ENCODE measurements at places on chromosomes 16 and 17.
A peak's percentile ranks its signal among the peaks of the same experiment; 100 is the strongest.

DNA sequence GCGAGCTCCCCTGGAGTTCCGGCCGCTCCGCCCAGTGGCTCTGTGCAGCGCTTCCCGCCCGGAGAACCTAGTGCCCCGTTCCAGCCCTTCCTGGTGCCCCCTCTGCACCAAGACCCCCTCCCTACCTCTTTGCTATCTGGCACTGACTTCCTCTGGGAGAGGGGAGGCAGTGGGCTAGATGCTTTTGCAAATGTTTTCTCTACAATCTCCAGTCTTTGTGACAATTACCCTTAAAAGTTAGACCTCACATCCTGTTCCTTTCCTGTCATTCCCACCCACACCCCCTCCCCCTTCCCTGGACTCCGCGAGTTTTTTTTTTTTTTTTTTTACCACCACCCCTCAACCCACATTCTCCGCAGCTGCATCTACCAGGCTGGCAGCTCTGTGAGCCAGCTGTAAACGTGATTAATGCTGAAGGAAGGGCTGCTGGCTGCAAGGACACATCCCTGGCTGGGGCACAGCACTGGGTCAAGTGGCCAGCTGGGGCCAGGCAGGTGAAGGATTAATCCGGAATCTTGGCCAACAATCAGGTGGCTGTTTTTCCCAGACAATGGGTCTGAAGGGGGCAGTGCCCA, 101.5 kb downstream of the MGAT5B start:
- no peak for DNase-seq

- no peak for DNase-seq
Observed at GRCh38 chr16:749010-749409, 8.2 kb upstream of the CIAO3 start.

GRCh38 chr17:77873500-77874302, 84.8 kb upstream of the TNRC6C start:
- DNase-seq = no peak

- DNase-seq = no peak
Observed at GRCh38 chr17:37276475-37276874, 99.3 kb upstream of the C17orf78 start.

DNA sequence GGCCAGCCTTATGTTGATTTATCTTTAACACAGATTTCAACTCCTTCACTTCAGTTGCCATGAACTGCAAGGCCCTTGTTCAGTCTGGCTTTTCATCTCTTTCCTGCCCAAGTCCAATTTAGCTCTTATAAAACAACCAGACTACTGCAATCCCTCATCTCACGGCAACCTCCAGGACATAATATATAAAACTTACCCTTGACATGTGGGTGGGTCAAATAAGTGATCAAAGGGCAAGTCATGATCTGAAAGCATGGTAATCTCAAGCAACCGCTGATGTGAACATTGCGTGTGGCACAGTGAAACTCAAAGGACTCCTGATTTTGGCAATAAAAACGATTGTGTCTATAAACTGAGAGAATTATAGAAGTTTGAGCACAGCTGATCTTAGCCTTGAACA, 364.6 kb downstream of the CDH13 start:
- no peak for DNase-seq

GRCh38 chr16:87582216-87582965, 19.9 kb upstream of the JPH3 start:
- no peak for DNase-seq

DNA sequence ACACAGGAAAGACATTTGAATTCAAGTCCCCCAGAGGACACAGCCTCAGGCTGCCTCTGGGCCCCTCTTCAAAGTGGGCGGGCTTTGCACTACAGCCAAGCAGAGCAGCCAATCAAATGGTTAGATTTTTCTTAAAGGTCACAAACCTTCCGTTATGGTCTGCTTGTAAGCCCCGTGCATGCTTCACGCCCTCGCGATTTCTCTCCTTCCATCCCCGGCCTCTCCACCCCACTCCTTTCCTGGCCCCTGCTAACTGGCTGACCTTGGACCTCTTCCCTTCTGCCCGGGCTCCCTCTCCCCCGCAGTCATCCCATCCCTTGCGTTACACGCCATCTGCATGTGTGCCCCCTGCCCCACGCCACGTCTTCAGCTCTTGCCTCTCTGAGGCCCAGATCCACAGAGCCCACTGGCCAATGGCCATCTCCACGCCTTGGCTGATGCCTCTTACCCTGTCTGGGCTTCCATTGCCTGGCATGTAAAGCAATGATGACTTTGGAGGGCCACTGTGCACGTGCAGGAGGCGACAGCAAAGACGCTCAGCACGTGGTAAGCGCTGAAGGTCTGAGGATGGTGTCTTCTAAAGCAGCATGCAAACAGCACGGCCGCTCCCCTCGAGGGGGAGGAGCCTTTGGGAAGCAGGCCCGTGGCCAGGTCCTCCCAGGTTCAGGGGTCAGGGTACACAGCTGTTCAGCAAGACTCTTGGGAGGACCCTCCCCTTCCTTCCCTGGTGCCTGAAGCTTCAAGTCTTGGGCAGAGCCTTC, 86.8 kb downstream of the ZDHHC7 start:
- DNase-seq = no peak

DNA sequence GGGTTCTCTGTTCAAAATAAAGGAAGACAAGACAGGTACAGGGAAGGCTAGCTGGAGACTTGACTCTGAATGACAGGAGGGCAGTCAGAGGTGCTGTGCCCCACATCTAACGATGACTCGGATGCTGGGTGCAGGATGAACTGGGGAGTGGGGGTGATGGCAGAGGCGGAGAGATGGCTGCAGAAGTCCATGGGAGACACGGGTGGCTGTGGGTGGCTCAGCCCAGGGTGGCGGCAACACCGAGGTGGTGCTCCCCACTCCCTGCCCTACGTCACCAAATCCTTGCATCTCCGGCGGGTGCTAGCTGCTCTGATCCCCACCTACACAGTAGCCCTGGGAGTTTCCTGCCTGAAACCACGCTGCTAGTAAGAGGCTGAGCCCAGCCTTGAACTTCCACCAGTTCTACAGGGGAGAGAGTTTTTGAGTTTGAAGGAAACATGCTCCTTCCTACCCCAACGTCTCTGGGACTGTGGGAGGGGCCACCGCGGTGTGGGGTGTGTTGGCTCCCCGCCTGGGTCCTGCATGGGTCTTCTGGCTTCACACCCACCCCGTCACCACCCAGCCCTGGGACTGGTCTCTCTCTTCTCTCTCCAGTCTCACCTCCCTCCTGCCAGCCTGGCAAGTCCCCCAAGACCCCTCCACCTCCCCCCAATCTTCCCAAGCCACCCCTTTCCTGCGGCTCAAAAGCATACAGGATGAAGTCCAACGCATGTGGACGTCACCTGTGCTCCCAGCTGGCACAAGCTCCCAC, 4.5 kb downstream of the GSG1L start:
- no peak for DNase-seq

DNA sequence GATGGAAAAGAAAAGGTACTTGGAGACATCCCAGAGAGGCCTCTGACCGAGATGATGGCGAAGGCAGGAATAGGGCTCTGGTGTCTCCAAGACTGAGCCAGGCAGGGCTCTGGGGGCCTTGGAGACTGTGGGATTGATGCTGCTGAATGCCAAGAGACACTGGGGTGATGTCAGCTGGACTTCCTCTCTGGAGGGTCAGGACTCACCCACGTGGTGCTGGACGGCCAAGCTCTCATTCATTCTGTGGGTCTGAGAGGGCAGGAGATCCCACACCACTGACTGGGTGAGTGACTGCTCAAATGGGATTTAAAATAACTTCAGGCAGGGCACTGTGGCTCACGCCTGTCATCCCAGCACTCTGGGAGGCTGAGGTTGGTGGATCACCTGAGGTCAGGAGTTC, 64.8 kb downstream of the NT5M start:
- no peak for DNase-seq

GRCh38 chr17:14299280-14300141, 1.4 kb upstream of the HS3ST3B1 start:
- no peak for DNase-seq

DNA sequence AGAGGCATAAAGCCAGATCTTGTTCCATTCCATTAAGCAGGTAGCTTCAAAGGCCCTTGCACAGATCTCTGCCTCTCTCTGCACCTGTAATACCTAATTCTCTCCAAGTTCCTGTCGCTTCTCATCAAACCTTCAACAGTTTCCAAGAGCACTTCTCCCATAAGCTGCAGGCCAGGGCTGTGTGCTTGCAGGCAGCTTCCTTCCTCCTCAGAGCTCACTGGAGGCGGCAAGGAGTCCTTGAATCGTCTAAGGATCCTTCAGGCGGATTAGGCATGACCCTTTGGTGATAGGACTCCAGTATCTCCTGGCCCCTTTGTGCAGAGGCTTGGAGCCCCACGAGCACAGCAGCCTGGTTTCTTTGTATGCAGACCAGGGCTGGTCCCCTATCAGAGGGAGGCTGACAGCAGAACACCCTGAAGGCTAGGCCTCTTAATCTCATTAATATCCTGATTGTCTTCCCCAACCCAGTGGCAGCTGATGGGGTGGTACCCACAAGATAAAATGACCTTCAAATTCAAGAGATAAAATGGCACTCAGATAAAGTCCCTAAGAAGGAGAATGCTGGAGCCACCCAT, 19.8 kb downstream of the HNF1B start:
- no peak for DNase-seq

DNA sequence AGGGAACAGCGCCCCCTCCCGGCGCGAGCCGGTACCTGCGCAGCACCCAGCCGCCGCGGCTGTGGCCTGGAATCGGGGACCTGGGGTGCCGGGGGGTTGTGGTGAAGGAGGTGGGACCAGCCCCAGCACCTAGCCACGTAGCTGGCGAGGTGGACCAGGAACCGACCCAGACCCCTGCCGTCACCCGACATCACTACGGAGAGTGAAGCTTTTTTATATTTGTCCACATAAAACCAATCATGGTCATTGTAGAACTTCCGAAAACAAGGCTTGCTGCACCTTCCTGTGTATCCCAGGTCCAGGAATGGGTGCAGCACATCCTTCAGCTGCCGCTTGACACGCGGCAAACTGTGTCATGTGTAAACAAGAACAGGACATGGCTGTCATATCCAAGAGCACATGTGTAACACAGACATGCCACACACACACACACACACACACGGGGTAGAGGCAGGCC, 1.3 kb downstream of the HBQ1 start:
- DNase-seq = peak; percentile 36

DNA sequence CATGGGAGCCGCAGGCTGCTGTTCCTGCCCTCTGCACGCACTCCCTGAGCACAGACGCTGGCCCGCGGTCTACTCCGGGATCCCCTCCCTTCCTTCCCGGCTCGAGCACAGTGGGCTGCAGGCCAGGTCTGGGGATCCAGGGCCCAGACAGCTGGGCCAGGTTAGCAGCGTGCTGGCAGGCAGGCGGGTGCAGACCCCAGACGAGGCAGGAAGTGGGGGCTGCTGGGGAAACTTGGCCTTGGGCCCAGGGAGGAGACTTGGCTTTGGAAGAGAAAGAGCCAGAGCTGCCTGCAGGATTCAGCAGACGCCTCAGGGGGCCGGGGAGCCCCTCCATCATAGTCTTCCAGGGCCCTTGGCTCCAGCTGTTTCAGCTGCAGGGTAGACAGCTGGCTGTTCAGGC, 30.2 kb upstream of the ABCC3 start:
- DNase-seq = no peak

GRCh38 chr16:1060416-1061340, 11.9 kb upstream of the SSTR5 start:
- no peak for DNase-seq

GRCh38 chr17:82723169-82723807, 6.8 kb downstream of the FN3KRP start:
- no peak for DNase-seq

- no peak for DNase-seq
Observed at GRCh38 chr17:76783146-76783545, 45.2 kb downstream of the MFSD11 start.

DNA sequence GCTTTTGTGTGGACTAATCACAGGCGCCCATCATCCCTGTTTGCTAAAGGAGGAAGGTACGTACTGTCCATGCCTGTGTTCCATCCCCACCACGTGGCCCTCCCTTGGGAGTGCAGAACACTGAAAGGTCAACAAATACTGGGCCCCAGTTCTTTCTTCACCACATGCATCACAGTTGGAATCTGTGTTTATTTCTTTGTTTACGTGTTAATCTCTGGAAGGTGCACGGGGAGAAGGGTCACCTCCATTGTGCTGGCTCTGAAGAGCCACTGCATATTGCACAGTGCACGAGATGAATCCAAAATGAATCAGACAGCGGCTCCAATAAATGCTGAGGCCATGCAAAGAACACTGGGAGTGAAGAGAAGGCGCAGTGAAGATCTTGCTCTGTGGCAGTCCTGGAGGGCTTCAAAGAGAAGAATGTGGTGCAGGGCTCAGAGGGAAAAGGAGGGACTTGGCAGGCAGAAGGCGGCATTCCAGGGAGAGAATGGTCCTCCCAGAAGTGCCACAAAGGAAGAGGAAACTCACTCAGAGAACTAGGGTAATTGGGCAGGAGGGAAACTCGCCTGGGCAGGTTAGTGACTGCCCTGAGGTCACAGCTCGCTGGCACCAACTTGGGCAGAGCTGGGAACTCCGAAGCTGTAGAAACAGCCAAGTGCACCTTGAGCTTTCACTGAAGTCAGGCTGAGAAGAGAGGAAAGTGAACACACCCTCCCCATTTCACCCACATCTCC, 3.7 kb downstream of the RPH3AL start:
- DNase-seq = no peak

GRCh38 chr17:50101346-50102163, 6.4 kb downstream of the PDK2 start:
- no peak for DNase-seq

DNA sequence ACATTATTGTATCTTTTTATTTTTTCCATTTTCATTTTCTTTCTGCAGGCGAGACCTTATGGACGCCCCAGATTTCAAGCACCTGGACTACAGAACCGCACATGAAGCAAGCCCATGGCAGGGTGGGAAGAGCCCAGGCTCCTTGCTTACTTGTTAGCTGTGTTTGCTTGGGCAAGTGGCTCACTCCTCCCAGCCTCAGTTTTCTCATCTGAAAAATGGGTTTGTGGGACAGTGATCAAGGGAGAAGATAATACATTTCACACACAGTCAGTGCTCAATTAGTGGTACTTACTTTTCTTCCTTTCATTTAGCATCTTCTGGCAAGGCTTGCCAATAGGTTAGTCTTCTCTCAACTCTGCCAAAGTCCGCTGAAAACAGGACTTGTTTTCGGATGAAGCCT, 117.5 kb downstream of the IRX3 start:
- DNase-seq = no peak
